CD4-positive, alpha-beta T cell treated with Interleukin-1 beta for 1 hour (primary cell): ENCODE measurements at places on chromosomes 1 and 21.

DNA sequence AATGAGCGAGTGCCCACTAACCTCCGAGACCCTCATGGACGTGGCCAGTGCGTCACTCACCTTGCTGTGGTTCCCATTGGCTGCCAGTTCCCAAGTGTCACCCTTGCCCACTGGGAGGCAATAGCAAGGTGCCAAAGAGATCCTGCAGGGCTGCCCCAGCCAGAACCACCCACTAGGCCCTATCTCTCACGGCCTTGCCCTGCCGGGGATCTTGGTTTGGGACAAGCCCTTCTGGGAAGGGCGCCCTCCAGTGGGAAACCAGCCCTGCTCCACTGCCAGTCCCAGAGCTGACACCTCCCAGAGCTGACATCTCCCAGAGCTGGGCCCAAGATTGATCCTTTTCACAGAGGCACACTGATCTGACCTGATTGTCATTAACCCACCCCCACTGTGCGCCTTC, 2.1 kb upstream of the SELENON start:
- DNase-seq = peak; percentile 27

- DNase-seq = no peak
Measured at GRCh38 chr1:108610073-108610472, 50.2 kb downstream of the EEIG2 start.

DNA sequence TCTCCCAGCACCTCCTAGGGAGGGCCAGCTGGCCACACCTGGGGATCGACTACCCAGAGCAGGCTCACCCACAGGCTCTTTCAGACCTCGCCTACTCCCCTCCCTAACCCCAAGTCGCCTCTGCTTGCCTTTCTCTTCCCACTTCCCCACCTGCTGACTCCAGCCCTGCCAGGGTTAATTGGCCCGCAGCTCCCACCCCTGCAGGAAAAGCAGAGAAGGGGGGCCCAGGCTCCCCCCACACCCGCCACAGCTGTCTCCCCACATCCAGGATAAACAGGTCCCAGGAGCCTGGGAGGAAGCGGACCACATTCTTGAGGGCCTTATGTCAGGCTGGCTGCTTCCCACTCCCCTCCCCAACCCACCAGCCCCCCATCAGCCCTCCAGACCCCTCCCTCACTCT, 45.0 kb downstream of the TAS1R2 start:
- DNase-seq = no peak

- peak; percentile 46 for DNase-seq
Measured at GRCh38 chr1:54356680-54357147, 49.5 kb downstream of the SSBP3 start.

DNA sequence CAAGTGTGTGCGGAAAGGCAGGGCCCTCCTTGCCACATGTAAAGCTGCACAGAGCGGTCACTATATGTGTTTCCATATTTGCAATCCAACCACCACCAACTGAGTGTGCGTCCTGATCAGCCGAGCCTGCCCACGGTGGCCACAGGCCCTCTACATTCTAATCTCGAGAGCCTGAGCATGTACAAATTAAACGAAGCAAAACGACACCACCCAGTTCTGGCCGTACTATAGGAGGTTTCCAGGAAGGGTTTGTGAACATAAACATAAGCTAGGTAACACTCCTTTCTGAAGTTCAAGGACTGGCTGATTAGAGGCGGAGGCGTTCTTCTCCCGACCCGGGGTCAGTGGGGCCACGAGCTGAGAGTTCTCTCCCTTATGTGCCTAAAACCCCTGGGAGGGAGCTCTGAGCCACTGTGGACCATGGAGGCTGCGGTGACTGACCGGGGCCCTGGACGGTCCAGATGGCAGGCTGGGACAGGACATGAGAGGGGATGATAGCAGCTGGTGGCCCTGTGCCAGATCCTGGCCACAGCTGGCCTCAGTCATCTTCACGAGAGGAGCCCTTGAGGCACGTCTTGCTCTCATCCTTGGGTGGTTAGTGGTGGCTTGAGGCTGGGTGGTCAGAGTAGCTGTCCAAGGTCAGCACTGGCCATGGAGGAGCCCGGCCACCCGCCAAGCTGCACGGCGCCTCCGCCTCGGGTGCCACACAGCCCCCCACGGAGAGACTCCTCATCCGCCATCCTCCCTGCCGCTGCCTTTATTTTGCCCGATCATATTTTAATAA, 39.1 kb upstream of the TRAPPC10 start:
- no peak for DNase-seq

- DNase-seq = no peak
Measured at GRCh38 chr1:4422504-4423289, 231.7 kb upstream of the AJAP1 start.

- peak; percentile 15 for DNase-seq
Measured at GRCh38 chr1:206631085-206631509, 4.2 kb upstream of the DYRK3 start.

DNA sequence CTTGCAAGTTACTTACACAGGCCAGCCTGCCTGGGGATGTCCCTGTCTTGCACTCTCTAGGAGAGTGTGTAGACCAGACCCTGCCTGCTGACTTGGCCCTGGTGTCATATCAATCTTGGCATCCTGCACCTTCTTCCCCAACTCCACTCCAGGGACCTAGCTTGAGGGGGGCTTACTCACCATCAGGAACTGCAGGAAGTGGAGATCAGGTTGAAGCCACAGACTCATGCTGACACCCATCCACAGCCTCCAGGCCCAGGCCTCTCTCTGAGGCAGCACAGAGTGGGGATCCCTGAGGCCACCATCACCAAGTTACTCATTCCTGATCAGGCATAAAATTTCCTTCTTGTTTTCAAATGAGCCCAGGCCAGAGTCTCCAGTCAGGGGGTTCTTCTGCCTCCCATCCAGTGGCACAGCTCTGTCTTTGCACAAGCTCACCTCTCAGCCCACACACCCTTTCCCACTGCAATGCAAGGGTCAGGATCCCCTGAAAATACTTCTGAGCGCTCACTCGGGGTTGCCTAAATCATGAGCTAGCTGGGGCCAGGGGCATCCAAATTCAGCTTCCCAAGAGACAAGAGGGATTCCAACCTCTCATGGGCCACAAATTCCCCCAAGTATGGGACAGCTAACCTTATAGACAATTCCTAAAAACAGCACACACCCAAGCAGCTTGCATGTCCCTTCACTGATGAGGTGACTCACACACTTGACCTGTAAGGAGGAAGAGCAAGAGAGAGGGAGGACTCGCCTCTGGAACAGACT, 33.5 kb downstream of the CSMD2 start:
- no peak for DNase-seq

DNA sequence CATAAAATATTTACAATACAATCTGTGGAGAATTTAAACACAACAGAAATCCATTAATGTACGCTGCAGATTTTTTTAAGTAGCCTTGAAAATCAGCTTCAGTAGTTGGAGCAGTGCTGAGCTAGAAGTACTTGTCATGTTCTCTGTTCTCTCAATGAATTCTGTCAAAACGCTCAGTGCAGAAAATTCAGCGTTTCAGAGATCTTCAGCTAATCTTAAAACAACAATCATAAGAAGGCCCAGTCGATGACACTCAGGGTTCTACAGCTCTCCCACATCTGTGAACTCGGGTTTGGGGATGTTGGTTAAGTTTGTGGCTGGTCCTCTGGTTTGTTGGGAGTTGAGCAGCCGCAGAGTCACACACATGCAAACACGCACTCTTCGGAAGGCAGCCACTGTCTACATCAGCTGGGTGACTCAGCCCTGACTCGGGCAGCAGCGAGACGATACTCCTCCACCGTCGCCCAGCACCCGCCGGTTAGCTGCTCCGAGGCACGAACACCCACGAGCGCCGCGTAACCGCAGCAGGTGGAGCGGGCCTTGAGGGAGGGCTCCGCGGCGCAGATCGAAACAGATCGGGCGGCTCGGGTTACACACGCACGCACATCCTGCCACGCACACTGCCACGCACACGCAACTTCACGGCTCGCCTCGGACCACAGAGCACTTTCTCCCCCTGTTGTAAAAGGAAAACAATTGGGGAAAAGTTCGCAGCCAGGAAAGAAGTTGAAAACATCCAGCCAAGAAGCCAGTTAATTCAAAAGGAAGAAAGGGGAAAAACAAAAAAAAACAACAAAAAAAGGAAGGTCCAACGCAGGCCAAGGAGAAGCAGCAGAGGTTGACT, 161.2 kb downstream of the RUNX1 start:
- DNase-seq = peak; percentile 87

- DNase-seq = peak; percentile 8
Measured at GRCh38 chr1:153679337-153680119, 1.0 kb downstream of the NPR1 start.
